DND-41 (cell line): ENCODE measurements at places on chromosomes 2 and 18.

DNA sequence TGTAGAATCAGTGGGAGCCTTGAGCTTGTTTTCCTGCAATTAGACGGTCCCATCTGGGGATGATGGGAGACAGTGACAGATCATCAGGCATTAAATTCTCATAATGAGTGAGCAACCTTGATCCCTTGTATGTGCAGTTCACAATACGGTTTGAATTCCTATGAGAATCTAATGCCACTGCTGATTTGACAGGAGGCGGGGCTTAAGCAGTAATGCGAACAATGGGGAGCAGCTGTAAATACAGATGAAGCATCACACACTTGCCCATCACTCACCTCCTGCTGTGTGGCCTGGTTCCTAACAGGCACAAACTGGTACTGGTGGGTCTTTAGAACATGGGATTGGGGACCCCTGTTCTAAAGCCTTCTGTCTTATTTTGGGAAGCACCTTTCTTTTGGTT is 17.9 kb upstream of the NYAP2 start:
- no peak for DNase-seq

GRCh38 chr2:215171151-215171550 is 32.7 kb upstream of the ABCA12 start:
- peak; percentile 38 for DNase-seq

GRCh38 chr2:144493027-144493809 is 26.7 kb downstream of the ZEB2 start:
- no peak for DNase-seq

GRCh38 chr2:217935235-217935879 is 67.4 kb downstream of the TNS1 start:
- no peak for DNase-seq

GRCh38 chr2:47654790-47655562 is 128.0 kb upstream of the MSH6 start:
- DNase-seq, result no peak

- DNase-seq, result no peak
Measured at GRCh38 chr2:19350678-19351401, 7.6 kb downstream of the OSR1 start.

GRCh38 chr2:197700960-197701359 is 4.2 kb upstream of the MARS2 start:
- DNase-seq, result peak; percentile 15

- no peak for DNase-seq
Measured at GRCh38 chr18:27428716-27429475, 243.8 kb upstream of the CHST9 start.

GRCh38 chr2:157182204-157182709 is 75.2 kb upstream of the GALNT5 start:
- no peak for DNase-seq

- no peak for DNase-seq
Measured at GRCh38 chr2:45469314-45470099, 141.6 kb downstream of the SRBD1 start.

DNA sequence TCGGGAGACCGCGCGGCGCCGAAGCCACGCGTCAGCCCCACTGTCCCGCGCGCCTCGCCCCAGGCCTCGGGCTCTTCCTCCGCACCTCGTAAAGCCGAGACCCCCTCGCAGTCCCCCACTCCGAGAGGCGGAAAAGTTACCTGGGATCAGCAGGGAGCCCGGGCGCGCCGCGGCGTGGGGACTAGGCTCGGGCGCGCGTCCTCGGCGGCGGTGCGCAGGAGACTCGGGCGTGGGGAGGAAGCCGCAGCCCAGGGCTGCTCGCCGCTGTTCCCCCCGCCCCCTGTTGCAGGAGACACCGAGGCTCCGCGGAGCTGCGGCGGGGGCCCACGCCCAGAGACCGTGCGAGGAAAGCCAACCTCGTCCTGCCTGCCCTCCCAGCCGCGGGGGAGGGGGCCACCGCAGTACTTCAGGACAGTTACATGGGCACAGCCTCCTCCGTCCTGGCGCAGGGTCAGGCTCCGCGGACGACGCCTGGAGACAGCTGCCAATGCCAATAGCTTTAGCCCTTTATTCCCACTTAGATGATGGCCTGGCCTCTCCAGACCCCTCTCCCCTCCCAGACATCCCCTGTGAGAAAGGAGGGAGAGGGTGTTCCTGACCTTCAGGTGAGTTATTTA is at the start of gene EPB41L3:
TSS of gene EPB41L3 (minus strand) at position 225 of the 617 bp plus-strand sequence. CDS start 54,814 bp downstream, outside the sequence.
- no peak for DNase-seq

DNA sequence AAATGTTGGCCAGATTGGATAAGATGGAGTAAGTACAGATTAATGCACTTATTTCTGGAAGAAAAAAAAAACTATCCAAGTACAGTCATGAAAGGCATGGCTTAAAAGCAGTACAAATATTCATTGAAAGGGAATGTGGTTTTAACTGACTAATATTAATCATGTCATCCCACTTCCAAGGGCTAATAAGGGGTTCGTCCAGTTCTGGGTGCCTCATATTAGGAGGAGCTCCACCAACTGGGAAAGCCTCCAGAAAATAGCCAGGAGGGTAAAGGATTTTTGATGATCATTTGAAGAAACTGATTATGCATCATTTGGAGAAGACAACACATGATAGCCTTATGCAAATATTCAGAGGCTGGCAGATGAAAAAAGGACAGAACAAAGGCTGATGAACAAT is 115.2 kb upstream of the ARL5A start:
- DNase-seq, result no peak

GRCh38 chr2:26191316-26192159 is 18.6 kb downstream of the GAREM2 start:
- DNase-seq, result no peak

GRCh38 chr2:71944806-71945602 is 202.7 kb downstream of the CYP26B1 start:
- DNase-seq, result no peak

DNA sequence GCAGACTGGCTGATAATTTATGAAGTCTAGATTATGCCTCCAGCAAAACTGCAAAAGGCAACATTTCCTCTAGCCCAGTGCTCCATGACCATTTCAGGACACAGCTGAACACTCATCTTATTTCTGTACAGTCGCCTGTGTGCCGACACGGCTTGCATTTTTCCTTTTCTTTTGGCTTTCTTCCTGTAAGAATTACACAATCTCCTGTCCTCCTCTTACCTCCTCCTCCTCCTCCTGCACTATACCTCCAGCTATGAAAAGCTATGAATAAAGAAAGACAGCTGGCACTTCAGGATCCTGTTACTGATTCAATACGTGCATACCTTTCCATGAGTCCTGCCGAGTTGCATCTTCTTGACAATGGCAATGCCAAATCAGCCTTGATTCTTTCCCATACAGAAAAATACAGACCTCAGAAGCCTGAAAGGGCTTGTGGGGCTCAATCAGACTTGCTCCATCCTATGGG is 32.2 kb upstream of the TRIB2 start:
- no peak for DNase-seq

- no peak for DNase-seq
Measured at GRCh38 chr2:135603543-135603942, 72.3 kb downstream of the R3HDM1 start.

- no peak for DNase-seq
Measured at GRCh38 chr2:223383315-223383714, 218.8 kb downstream of the SCG2 start.

DNA sequence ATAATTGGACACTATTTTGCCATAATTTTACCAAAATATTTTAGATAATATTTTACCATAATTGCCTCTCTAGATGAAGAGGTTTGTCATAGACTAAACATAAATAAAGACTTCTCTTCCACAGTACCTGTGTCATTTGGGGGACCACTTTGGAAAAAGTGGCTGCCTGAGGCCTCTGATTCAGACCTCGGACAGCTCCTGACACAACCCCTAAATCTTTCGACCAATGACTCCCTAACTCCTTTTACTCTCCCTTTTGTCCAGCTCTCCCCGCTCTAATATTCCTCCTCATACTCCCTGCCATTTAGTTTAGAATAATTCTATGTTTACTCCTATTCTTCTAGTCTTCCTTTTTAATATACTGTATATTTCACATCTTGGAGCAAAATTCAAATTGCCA is 36.0 kb upstream of the UBE2E3 start:
- no peak for DNase-seq

DNA sequence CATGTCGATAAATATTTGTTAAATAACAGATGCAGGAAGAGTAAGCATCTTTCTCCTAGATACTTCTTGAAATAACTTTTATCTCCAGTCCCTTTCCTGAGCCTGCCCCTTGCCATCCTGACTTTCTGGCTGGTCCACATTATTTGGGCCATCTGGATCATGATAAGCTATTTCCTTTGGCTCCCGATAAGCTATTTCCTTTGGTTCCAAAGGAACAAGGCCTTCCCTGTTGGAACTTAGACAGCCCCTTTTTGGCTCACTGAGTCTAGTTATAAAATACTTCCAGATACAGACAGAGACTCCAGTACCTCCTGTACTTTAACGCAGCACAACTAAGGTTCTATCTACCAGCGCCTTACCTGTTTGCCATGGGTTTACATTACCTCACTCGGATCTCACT is 205.3 kb upstream of the CCDC150 start:
- no peak for DNase-seq

DNA sequence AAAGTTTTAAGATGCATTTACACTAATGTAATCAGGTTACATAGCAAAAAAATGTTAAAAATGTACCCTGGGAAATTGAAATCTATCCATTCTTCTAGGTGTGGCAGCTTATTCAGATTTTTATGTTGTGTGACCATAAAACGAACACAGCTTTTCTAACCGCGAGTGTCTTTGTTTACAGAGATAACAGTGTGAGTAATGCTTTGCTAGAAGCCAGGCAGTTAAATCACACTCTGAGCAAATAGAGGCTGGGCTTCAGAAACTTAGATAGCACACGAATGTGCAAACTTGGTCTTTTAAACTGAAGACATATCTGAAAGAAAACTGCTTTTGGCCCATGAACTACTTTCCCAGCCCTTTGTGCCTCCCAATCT is 116.1 kb downstream of the SPTBN1 start:
- no peak for DNase-seq

DNA sequence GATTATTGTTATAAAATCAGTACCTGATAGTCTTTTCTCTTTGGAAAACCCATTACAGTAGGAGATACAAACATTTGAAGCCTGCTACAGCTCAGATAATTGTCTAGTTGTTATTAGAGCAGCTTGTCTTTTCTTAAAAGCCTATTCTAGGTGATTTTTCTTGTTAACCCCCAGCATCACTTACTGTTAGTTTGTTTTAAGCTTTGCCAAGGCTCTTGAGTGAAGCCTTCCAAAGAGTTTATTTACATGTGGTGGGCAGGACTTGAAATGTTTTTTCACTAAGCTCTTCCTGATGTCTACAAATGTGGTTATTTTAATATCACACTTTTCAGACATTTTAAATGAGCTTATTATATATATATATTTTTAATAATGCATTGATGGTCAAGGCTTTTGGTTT is 791.3 kb downstream of the PLCL1 start:
- no peak for DNase-seq

DNA sequence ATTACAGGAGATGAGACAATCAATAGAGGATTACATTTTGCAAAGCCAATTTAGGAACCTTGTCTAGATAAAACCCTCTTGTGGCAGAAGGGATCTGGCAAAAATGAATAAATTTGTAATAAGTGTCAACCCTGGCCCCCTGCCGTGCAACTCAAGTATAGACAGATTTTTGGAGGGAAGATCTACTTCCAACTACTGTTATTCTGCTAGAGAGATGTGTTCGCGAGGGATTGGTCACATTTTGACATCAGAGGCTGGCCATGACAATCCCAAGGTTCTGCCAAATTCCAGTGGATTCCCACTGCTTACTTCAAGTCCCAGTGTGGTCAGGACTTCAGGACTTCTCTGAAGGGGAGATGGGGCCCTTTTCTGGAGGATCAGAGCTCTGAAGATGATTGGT is 192.6 kb downstream of the SH3RF3 start:
- DNase-seq, result no peak

DNA sequence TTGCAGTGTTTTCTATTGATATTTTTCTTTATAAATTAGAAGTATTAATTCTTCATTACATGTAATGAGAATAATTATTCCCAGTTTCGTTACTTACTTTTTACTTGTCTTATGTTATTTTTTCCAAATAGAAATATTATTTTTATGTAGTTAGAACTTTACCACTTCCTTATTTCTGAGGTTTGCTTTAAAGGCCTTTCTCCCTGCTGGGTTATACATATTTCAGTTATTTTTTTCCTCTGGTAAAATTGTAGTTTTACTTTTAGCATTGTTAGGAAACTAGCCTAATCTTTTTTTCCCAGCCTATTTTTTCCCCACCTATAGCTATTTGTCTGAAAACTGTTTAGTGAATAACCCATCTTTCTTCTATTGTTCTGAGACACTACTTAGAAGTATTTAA is 17.1 kb downstream of the RNF144A start:
- no peak for DNase-seq

GRCh38 chr2:5777131-5777535 is 84.9 kb downstream of the SOX11 start:
- no peak for DNase-seq

DNA sequence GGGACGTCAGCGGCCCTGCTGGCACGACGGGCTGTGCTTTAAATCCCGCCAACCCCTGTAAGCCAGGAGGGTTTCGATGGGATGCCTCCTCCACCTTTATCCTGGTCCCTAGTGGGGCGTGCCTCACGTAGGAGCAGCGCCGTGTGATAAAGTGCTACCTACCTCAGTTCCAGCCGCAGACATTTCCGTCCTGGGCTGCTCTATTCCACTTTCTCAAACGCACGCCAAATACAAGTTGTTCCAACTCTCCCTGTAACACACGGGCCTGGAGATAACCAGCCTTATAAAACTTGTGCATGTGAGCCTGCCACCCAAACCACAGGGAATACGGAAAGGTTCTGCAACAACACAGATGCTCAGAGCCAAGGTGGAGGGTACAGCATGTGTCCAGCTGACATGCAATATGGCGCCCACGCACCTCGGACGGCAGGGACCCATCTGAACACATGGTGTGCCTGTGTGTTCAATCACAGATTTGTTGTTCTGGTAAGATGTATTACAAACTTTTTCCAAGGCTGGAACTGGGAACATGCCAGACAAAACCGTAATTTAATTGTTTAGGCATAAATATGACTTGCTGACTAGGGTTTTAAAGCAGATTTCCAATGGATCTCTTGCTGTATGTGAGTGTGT is 47.7 kb downstream of the ZNF516 start:
- no peak for DNase-seq

- DNase-seq, result no peak
Measured at GRCh38 chr2:193253014-193253530, 1058.3 kb upstream of the TMEFF2 start.

DNA sequence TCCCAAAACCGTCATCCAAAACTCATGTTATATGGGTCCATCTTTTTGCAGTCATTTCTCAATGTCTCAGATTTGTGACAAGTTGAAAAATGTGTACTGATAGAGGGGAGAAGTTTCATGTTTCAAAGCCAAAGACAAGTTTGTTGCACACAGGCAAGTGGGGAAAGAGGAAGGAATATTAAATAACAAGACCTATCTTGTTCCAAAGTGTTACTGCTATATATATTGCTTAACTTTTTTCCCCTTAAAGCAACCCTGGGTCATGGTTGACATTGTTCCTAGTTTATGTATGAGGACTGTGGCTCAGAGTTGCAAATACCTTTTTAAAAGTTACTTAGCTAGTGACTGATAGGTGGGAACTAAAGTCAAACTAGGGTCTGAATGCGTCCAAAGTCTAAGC is 1.7 kb downstream of the ITGA4 start:
- no peak for DNase-seq

GRCh38 chr2:127864877-127865276 is 6.9 kb upstream of the POLR2D start:
- no peak for DNase-seq
